ENCODE measurements at places on chromosomes 7 and 10. TPM values are rescaled to one million over a fixed set of nuclear protein-coding genes. Genes with fewer than 3 reads are reported as not detected.

The NEUROD6 gene
- not detected for total RNA-seq

The ITGB8 gene
- 6.0 TPM for total RNA-seq

The CDH23 gene
- total RNA-seq = under 0.01 TPM

The DNAJC12 gene
- 12.8 TPM for total RNA-seq

The NFKB2 gene
- total RNA-seq = 17.5 TPM

The HECW1 gene
- 0.35 TPM for total RNA-seq

The FOXI2 gene
- not detected for total RNA-seq

The ZSCAN25 gene
- total RNA-seq = 10.1 TPM

The SLIT1 gene
- total RNA-seq = not detected

The C10orf62 gene
- not detected for total RNA-seq

The OLAH gene
- 0.23 TPM for total RNA-seq

The ABCC2 gene
- total RNA-seq = 0.68 TPM

The VTI1A gene
- total RNA-seq = 29.2 TPM

The PLEKHA1 gene
- total RNA-seq = 30.2 TPM

The SEC24C gene
- total RNA-seq = 46.1 TPM

The HMX2 gene
- total RNA-seq = not detected

The DENND2A gene
- 15.3 TPM for total RNA-seq

The SAMD9L gene
- total RNA-seq = 8.8 TPM

The GRM3 gene
- not detected for total RNA-seq

The PIK3AP1 gene
- not detected for total RNA-seq

The UCN3 gene
- total RNA-seq = not detected

The MCMBP gene
- total RNA-seq = 28.9 TPM

The CNNM1 gene
- 2.2 TPM for total RNA-seq

The HOXA2 gene
- total RNA-seq = 6.4 TPM

The CAMK1D gene
- 1.3 TPM for total RNA-seq

The BRAT1 gene
- 28.7 TPM for total RNA-seq

The OPN1SW gene
- total RNA-seq = not detected

The CUBN gene
- total RNA-seq = 0.77 TPM

The OR2A7 gene
- 0.17 TPM for total RNA-seq

The ZPBP gene
- total RNA-seq = not detected

The DDC gene
- not detected for total RNA-seq

The GIMAP4 gene
- total RNA-seq = not detected

The RBAK gene
- total RNA-seq = 6.0 TPM

The TRIM73 gene
- total RNA-seq = under 0.01 TPM

The NCF1 gene
- total RNA-seq = not detected

The RPA3 gene
- total RNA-seq = 14.8 TPM

The NPC1L1 gene
- total RNA-seq = not detected

The ZNF853 gene
- 3.3 TPM for total RNA-seq

The PRPS1L1 gene
- not detected for total RNA-seq

The ASB10 gene
- total RNA-seq = not detected

The CCDC3 gene
- 2.4 TPM for total RNA-seq

The TEX36 gene
- not detected for total RNA-seq

The LOXL4 gene
- 12.5 TPM for total RNA-seq

The SPDYE11 gene
- total RNA-seq = not detected

Measured in pericardium fibroblast (primary cell).